Activated CD4-positive, alpha-beta T cell treated with anti-CD3 and anti-CD28 coated beads, Interleukin-2, amount 50 U/mL, for 4 hours (primary cell): ENCODE measurements at places on chromosomes 6 and 20.

GRCh38 chr6:37614491-37614890, 83.2 kb downstream of the MDGA1 start:
- no peak for DNase-seq

DNA sequence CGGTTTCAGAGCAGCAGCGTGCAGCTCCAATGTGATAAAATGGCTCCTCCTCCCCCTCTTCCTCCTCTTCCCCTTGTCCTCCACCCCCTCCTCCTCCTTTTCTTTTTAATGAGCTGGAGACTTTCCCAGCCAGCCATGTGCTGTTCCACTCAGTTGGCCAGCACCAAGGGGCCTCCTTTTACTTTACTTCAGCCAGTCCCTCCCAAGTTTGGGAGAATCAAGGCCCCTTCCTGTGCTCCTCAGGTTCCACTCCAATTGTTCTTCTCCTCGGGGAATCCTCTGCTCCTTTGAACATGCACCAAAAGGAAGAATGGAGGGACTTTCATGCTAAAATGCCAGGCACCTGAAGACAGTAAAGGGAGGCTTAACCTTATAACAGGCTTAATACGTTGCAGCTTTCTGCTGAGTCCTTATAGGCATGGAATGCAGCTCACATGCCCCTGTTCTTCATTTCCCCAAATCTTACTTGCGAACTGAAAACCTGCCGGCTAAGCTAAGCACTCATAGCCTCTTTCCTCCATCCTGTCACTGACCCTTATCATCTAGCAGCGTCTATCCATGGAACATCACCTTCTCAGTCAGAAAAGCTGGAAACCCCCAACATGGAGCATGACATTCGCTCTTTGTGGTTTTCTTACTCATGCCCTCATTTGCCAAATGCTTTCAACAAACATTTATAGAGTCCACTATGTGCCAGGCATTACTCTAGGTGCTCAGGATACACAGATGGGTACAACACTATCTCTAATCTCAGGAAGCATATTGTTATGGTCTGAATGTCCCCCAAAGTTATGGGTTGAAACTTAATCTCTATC, 170.6 kb downstream of the PHACTR1 start:
- no peak for DNase-seq

DNA sequence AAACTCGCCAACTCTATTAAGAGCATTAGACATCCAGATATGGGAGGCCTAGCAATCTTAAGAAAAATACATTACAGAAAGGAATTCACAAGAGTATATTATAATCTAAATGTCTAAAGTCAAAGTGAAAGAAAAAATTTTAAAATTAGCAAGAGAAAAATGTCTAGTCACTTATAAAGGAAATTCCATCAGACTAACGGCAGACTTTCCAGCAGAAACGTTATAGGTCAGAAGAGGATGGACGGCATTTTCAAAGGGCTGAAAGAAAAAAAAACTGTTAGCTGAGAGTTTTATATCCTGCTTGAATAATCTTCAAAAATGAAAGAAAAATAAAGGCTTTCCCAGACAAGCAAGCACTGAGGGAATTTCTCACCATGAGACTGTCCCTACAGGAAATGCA, 269.0 kb downstream of the HDGFL1 start:
- no peak for DNase-seq

GRCh38 chr20:17510548-17510947, 20.6 kb downstream of the BFSP1 start:
- DNase-seq: no peak

DNA sequence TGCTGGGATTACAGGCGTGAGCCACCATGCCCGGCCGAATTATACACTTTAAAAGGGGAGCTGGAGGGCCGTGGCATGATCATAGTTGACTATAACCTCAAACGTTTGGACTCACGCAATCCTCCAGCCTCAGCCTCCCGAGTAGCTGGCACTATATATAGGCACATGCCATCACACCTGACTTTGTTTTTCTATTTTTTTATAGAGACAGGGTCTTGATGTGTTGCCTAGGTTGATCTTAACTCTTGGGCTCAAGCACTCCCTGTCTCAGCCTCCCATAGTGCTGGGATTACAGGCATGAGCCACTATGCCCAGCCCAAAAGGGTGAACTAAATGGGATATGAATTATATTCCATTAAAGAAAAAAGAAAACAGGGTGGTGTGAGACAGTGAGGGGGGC, 7.8 kb downstream of the PTGIS start:
- no peak for DNase-seq
